ENCODE measurements at places on chromosomes 16 and 17.

- no peak for DNase-seq
Measured at GRCh38 chr16:75390926-75391653, 42.2 kb downstream of the CFDP1 start.

- DNase-seq = no peak
Measured at GRCh38 chr16:71974068-71974818, 26.0 kb downstream of the PKD1L3 start.

DNA sequence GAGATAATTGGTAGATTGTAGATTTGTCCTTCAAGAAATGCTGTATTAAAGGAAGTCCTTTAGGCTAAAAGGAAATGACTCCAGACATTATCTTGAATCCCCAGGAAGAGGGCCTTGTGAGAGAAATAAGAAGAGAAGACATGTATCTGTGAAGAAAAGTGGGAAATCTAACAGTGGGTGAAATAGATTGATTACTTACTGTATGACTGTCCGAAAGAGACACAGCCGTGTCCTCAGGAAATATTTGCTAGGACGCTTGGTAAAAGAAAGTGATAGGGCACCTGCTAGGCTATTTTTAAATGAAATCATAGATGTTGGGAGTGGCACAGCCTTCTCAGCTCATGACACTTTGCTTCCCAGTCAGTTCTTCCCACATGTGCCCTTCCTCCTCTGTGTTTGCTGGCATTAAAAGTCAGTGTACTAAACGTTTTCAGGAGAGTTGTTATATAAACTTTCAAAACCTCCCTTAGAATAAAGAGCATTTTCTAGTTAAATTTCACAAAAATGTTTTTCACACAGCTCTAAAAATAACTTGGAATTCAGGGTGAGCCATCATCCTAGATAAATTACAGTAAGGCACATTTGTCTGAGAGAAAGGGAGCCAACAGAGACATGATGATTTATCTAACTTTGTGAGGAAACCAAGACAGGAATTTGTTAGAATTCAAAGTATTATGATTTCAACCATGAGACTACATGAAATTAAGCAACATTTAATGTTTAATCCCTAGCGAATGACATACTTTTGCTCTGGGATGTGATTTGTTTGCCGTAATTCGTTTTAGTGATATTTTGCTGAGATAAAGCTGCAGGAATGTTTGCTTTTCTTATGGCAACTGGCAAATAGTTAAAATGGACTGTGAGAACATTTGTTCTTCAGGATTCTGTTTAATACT, 35.0 kb downstream of the DHRS7B start:
- no peak for DNase-seq

- DNase-seq = peak; percentile 45
Measured at GRCh38 chr17:56966338-56966737, 5.5 kb upstream of the COIL start.

DNA sequence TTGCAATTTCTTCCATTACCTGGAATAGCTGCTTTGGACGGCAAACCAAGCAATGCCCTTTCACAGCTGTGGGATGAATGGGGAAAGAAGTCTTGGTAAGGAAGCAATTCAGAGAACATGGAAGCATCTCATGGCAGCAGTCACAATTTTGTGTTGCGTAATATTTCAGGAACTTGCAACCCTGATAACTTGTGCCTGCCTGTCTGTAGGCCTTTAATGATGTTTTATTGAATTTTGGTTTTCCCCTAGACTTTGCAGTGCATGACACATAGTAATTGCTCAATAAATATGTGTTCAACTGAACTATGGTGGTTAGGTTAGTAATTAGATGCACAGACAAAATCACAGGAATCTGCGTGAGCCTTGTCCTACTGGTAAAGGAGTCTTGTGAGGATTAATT, 439.5 kb downstream of the WWOX start:
- DNase-seq = no peak

GRCh38 chr16:51409001-51409675, 258.1 kb upstream of the SALL1 start:
- no peak for DNase-seq

- no peak for DNase-seq
Measured at GRCh38 chr16:4048481-4048880, 67.8 kb downstream of the ADCY9 start.

DNA sequence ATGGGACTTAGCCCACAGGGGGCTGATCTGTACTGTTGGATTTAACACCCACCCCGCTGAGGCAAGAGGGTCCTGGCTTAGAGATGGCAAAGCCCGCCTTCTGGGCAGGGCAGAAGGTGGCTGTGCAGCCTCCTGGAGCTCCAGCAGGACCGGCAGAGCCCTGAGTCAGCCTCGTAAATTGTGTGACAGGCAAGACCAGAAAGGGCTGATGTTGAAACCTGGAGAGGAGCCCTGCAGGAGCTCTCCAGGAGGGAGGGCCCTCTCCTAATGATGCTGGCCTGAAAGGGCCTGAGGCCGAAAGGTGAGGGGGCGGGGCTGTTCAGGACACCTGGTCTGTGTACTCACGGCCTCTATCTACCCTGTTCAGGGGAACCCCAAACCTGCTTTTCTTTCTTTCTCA, 22.5 kb upstream of the MYO15B start:
- no peak for DNase-seq

GRCh38 chr17:29573558-29573869, 5.0 kb downstream of the TP53I13 start:
- DNase-seq = no peak

GRCh38 chr17:27368980-27369379, 75.1 kb downstream of the WSB1 start:
- DNase-seq = no peak

DNA sequence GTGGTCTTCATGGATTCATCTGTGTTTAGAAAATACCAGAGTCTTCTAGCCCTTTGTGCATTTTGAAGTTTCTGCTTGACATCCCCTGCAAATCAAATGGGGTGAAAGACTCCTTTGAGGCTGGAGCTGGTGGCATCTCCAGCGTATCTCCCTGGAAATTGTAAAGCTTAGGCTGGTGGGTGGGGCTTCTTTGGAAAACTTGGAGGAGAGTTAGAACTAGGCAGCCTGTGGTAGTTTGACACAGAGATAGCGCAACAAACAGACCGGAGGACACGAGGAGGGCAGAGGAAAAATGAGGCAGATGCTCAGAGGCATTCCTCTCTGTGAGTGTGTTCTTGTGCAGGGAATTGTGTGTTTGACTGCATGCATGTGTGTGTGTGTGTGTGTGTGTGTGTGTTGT, 116.3 kb downstream of the IRX5 start:
- DNase-seq = no peak

GRCh38 chr17:48037036-48037837, at the start of gene COPZ2:
Gene COPZ2, minus strand, starts transcription at chr17:48037797. Its CDS starts 20 bp downstream, at chr17:48037777.
- peak; percentile 70 for DNase-seq

GRCh38 chr17:42009170-42009569, 8.1 kb downstream of the DNAJC7 start:
- peak; percentile 28 for DNase-seq

DNA sequence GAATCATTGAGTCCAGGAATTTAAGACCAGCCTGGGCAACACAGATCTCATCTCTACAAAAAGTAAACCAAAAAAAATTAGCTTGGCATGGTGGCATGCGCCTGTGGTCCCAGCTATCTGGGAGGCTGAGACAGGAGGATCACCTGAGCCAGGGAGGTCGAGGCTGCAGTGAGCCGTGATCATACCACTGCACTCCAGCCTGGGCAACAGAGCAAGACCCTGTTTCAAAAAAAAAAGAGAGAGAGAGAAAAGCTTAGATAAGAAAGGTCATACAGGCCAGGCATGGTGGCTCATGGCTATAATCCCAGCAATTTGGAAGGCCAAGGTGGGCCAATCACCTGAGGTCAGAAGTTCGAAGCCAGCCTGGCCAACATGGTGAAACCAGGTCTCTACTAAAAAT, 63.5 kb upstream of the DNAH17 start:
- no peak for DNase-seq

DNA sequence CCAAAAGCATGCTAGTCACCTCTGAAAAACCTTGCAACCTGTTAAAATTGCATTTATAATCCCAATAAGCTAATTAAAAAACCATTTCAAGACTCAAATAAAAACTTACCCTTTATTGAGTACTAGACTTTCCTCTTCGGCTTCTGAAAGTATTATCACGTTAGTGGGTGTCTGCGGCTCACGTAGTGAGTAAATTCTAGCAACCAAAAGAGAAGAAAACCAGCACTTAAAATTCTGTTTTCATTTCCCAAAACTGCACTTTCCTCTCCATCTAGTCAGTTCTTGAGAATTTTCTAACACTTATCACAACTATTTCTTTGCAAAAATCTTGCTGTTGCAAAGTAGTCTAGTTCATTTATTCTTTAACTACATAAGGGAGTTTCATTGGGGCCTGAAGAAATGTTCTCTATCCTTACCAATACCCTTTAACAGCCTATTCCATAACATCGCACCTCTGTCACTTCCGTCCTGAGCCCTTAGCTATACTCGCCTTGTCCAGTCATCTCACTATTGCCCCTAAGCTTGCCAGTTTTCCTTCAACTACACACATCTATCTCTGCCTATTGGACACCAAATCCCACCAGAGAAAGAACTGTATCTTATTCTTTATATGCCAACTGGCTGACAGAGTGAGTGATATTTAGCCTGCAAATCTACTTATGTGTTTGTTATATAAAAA, 8.7 kb downstream of the NUP88 start:
- no peak for DNase-seq

GRCh38 chr16:83888672-83889044, 10.3 kb upstream of the MLYCD start:
- no peak for DNase-seq

DNA sequence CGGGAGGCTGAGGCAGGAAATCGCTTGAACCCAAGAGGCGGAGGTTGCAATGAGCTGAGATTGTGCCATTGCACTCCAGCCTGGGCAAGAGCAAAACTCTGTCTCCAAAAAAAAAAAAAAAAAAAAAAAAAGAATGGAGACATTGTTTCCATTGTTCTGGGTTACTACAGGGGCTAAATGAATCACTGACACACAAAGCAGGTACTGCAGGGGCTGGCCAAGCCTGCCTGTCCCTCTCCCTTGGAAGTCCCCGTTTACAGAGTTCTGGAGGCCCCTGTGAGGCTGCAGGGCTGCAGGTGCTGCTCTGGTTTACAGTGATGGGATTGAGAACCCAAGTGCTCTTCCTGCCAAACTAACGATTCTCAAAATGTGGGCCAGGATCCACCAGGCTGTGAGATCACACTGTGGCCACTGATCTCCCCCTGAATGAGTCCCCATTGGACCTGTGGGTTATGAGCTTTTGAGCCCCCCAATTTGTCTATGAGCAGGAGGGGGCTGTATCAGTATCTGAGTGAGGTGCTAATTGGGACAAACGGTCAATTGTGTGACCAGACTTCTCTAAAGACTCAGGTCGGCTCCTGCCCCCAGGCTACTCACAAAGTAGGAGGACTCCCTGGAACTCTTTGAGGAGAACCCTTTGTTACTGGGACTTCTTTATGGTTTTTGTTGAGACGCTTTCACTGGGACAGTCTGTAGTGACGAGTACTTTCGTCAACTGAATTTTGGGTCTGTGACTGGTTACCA, 39.0 kb downstream of the DNAH17 start:
- DNase-seq = peak; percentile 62

- DNase-seq = no peak
Measured at GRCh38 chr16:2516391-2517240, 2.9 kb downstream of the ATP6V0C start.

- no peak for DNase-seq
Measured at GRCh38 chr17:79921411-79922115, 82.3 kb upstream of the CBX4 start.

GRCh38 chr17:57999496-58000017, 7.5 kb downstream of the SRSF1 start:
- peak; percentile 78 for DNase-seq

DNA sequence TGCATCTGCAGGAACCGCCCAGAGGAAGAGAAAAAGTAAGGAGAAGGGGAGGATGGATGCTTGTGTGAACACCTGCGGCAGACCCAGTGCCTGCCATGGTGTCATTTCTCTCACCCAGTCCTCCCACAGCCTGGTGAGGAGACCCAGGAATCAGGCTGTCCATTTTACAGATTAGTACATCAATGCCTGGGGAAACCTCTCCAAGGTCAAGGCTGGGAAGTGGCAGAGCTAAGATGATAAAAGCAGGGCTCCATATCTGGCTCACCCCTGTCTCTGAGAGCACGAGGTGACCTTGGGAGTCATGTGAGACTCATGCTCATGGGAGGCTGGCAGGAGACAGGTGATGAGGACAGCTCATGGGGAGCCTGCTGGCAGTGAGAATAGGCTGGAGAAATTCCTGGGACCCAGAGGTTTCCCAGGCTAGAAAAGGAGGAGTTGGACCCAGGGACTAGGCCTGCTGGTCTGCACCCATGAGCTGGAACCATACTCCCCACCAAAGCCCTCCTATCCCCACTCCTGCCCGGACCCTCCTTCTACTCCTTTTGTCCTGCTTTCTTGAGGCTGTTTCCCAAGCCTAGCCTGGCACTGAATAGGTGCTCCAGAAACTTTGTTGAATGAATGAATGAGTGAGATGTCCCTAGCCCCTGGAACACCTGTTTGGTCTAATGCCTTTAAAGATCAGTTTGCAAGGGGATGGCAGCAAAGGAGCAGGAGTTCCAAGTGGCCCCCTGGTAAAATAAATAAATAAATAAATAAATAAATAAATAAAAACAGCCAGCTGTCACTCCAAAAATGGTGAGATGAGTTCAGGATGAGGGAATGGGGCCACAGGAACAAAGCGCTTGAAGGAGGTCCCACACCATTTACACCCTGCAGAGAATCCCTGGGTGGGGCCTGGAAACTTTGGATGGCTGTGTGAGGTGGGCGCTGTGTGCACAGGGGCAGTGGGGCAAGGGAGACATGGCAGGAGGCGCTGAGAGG, 1.6 kb downstream of the ZNF629 start:
- DNase-seq = no peak

- no peak for DNase-seq
Measured at GRCh38 chr17:70136131-70136530, 33.2 kb upstream of the KCNJ2 start.

Measured in neural progenitor cell (in vitro differentiated cells).